Jurkat, Clone E6-1 (cell line): ENCODE measurements at places on chromosomes 4 and X.

DNA sequence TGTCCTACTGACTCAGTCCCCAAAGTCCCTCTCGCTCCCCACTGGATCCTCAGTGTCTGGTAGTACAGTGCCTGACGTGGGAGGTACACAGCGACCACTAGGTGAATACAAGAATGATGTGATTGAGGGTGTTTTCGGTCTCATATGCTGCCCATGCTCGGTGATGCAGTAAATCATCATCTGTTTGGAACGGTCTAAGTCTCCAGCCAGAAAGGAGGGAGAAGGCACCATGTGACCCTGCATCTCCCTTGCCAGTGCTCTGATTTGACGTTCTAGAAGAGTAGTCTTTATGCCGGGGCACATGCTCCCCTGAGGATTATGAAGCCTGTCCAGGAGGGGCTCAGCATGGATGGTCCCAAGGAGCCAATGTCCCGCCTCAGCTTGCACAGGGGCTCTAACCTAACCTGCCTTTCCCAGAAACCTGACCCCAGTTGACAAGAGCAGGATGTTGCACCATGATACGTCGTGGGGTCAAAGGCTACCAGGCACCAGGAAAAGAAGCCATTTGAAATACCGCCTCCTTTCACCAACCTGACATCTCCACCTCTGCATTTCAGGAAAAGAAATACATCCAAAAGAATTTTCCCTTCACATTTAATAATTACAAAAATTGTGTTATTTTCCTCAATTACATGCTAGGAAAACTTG is 13.8 kb upstream of the PLXNB3 start:
- DNase-seq, result no peak

GRCh38 chr4:168723020-168723419 is 226.2 kb downstream of the PALLD start:
- DNase-seq, result no peak

GRCh38 chrX:133364196-133364595 is 51.1 kb downstream of the GPC4 start:
- no peak for DNase-seq

DNA sequence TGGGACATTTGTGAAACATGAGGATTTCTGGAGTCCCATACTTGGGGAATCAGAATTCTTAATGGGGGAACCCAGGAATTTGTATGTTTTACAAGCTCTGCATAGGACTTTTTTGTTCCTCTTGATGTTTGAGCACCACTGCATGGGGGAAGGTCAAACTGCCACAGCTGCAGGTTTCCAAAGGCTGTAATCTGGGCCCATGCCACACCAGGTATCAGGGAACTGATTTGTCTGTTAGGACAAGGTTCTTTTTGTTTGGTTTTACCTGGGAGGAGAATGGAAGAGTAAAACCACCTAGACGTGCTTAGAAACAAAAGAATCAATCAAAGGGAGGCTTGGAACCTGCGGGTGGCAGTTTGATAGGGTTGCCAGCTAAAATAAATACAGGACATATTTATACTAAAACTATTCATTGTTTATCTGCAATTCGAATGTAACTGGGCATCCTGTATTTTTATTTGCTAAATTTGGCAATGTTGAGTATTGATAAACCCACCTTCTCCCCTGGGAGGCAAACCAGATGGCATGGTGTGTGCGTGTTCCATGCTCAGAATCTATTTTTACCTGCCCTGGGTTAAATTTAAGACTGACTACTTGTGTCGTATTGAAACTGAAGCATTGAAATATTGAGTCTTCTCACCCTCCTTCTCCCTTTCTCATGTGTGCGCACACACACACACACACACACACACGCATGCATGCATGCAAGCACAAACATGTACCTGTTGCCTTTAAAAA is 63.7 kb downstream of the TMEM164 start:
- DNase-seq, result no peak

- DNase-seq, result no peak
These were observed 125.7 kb downstream of the CAMK2D start for GRCh38 chr4:113635739-113636437.

- DNase-seq, result no peak
These were observed 28.3 kb downstream of the ZFYVE28 start for GRCh38 chr4:2390146-2390545.

GRCh38 chrX:8010105-8010504 is 82.9 kb upstream of the PNPLA4 start:
- no peak for DNase-seq

- no peak for DNase-seq
These were observed 8.7 kb upstream of the PPP3CA start for GRCh38 chr4:101355767-101356702.

GRCh38 chrX:107880054-107880610 is 54.5 kb downstream of the MID2 start:
- no peak for DNase-seq

DNA sequence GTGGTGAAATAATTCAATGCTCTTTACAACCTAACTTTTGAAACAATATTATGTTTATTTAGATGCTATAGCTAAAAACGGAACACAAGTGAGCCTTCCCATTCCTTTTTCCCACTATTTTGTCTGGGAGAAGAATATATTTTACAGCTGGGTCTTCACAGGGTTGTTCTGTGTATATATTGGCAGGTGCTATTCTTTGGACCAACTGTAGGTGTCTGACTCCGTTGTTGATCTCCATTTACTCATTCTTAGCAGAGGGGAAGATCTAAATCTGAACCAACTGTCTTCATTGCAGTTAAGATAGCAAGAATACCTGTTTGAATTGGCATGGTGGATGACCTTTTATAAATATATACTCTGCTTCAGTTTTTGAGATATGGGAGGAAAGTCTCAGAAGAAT is 257.4 kb downstream of the CFAP299 start:
- peak; percentile 8 for DNase-seq

DNA sequence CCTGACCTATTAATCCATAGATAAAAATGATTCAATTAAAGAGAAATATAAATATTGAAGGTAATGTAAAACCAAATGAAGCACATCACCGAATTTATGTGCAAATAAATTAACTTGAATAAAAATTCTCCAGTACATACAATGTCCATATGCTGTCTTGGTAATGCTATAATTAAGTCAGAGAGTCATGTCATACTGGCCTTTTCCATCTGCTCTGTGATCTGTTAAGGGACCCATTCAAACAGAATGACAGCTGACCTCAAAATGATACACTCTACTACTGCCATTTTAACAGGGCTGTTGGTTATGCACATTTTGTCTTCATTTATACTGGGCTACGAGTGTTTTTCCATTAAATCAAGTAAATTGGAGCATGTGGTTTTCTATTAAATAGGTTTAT is 99.3 kb downstream of the TEX13A start:
- no peak for DNase-seq

- DNase-seq, result no peak
These were observed 26.3 kb downstream of the GPC3 start for GRCh38 chrX:133958997-133959688.

DNA sequence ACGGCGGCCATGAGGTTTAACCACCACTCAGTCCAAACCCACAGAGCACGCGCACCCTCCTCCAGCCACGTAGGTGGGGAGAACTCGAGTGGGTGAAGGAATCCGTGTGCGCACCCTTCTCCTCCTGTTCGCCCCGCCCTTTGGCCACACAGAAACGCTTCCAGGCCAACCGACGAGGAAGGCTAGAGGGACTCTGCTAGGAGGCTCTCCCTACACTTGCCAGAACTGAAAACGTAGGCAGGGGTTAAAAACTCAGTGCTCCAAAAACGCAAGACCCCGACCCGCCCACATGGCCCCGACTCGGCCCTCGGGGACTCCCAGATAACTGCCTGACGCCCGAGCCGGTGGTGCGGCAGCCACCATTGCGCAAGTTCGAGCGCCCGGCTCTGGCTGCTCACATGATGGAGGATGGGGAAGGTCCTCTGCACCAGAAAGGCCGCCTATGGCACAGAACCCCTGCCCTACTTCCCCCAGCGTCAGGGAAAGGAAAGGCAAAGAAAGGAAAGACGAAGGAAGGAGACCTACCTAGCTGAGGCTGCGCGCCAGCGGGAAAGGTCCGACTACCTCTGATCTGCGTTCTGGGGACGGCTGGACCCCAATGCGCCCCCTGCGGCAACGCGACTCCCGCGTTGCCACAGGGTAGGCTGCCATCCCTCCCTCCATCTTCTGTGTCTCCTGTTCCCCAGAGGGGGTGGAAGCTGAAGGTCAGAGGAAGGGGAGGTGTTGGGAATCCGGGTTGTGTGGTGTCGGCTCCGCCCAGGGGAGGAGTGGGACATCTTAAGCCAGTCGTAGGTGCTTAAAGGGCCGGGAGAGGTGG is 201.9 kb upstream of the AGTR2 start:
- no peak for DNase-seq

GRCh38 chr4:31045724-31046318 is 325.7 kb downstream of the PCDH7 start:
- DNase-seq, result peak; percentile 12

DNA sequence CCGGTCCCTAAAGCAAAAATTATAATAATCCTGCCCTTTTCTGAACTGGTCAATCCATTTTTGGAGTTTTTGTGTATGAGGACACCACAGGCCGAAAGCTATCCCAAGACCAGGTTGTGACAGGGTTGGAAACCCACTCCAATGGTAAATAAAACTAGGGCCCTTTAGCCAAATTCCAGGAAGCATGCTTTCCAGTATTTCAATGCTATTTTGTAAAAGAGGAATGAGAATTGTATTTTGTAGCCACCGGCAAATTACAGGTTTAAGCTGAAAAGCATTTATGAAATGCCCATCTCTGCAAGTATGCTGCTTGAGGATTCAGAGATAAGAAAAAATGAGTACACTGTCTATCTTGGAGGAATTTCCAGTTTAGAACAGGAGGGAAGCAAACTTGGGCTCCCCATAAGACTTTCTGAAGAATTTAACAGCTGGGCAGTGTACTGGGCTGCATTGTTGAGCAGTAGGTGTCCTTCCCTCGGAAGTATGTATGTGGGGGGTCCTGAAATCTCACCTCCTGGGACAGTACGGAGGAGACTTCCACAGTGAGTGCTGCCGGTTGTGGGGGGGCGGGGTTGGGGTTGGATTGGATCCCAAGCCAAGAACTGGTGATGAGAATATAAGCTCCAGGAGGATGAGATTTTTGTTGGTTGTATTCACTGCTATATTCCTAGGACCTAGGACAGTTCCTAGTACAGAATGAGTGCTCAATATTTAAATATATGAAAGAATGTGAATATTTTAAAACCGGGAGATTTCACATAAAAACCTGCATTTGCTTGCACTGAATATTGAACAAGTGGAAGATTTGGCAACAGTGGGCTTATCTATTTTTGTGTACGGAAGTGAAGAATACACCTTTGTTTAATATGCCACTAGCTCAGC is 26.8 kb downstream of the OCIAD2 start:
- no peak for DNase-seq

DNA sequence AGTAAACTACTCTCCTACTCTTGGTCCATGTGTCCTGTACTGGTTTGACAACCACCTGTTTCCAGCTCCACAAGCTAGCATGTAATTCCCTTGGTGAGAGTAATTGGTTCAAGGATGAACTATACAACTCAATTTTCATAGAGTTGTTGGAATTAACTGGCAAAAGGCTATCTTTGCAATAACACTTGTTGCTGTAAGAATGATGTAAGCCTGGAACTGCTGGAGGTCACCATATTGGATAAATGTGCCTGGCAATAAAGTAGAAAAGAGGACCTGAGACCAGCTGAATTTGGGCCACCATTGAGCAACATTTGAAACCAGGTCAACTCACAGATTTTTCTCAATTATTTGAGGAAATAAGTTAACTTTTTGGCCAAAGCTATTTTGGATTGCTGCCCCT is 175.5 kb downstream of the CAMK2D start:
- DNase-seq, result no peak

- no peak for DNase-seq
These were observed 578 bp downstream of the DCUN1D4 start for GRCh38 chr4:51843309-51844152.

DNA sequence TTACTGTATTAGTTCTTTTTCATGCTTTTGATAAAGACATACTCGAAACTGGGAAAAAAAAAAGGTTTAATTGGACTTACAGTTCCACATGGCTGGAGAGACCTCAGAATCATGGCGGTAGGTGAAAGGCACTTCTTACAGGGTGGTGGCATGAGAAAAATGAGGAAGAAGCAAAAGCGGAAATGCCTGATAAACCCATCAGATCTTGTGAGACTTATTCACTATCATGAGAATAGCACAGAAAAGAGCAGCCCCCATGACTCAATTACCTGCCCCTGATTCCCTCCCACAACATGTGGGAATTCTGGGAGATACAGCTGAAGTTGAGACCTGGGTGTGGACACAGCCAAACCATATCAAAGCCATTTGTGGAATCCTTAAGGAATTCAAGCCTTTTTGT is 1238.9 kb downstream of the ADGRL3 start:
- DNase-seq, result no peak

DNA sequence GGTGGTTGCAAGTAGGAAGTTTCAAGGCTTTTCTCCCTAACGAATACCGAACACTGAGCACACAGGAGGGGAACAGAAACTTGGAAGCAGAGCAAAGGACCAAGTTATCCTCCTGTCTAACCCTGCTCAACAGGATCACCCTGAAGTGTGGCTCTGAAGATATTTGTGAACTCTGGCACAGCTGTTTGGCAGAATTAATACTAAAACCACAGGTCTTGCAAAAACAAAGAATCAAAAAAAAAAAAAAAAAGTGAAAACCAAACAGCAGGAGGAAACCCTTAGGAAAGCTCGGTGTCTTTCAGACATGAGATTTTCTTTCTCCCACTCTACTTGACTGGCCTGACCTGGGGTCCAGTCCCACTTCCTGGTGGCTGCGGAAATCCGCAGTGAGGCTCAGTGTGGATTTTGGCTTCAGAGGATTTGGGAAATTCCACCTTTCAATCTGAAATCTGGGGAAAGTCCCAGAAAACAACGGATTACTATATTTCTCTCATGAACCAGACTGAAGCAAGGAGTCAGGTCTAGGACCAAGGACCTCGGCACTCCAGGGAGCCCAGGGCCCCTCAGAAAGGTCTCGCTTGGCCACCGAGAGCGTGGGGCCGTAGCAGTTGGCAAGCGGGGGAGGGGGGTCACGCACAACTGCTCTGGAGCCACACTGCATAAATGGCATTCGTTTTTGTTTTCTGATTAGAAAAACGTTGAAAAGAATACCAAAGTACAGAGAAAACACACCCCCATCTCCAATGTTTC is 867 bp downstream of the TIFA start:
- no peak for DNase-seq

DNA sequence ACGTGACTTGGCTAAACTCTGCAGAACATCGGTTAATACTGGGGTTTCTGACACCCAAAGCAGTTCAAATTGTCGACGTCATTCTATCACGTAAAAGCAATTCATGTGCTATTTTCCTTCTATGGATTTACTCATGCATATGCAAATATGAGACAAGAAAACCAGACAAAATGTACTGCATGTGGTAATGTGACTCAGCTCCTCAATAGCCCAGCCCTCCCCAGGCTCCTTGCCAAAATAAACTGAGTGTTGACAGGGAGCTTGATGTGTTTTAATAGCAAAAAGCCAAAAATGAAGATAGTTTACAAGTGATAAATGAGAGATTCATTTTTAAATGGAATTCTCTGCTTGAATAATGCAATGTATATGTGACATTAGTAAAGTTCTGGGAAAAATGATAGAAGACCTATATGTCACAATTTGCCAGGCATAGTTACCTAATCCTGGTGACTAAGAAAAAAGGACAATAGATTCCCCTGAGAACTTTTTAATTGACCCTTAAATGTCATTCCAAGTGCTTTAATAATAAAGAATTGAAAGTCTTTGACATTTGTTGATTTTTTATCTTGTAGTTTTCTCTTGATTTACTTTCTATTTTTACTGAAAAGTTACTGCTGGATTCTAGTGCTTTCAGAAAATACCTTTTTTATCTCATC is 1700.6 kb upstream of the TENM3 start:
- DNase-seq, result no peak
